Bronchus fibroblast of lung (primary cell): ENCODE measurements at places on chromosomes 7 and 10. TPM values are rescaled to one million over a fixed set of nuclear protein-coding genes. Genes with fewer than 3 reads are reported as not detected.

The AKR1C8 gene
- total RNA-seq, result not detected in 2 replicates

The SFXN3 gene
- total RNA-seq, result 31.1 and 38.2 TPM in 2 replicates

The MMP21 gene
- total RNA-seq, result not detected in 2 replicates

The C10orf105 gene
- total RNA-seq, result not detected in 2 replicates

The PLXDC2 gene
- total RNA-seq, result 3.9 and 4.9 TPM in 2 replicates
